Left lung (tissue), 14 donors: ENCODE measurements at places on chromosomes 6 and 20.

DNA sequence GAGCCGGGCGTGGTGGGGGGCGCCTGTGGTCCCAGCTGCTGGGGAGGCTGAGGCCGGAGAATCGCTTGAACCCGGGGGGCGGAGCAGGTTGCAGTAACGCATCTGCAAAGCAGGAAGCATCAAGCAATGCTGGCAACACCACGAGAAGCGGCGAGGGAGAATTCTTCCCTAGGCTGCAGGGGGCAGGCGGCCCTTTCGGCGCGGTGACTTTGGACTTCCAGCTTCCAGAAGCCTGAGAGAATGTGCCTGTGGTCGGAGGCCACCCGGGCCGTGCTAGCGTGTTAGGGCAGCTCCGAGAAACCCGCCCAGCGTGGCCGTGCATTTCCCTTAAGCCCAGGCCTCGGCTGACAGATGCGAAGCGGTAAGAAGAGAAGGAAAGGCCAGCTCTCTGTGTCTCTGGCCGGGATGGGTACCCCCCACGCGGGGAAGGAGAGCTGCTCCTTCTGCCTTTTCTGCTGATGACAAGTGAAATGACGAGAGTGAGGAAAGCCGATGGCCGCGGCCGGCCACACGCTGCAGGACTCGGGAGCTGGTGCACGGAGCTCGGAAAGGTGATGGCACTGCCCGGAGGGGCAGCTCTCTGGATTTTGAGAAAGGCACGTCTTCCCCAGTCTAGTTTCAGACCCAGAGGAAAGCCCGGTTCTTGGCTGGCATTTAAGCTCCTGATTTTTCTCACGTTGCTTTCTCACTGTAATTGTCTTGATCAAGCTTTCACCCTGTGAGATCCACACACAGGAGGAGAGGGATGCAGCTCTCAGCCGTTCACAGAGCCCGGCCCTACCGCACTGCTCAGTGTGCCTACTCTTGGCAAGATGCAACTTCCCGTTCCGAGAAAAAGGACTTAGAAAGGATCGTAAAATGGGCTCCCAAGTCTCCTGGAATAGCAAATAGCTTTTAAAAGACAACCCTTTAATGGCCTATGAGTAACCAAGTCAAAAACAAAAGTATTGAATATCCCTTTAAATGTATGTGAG lies 68.3 kb upstream of the EXOC2 start:
- peak; percentile 64 for DNase-seq

- DNase-seq = no peak
Measured at GRCh38 chr20:22063753-22064152, 358.3 kb downstream of the PAX1 start.

DNA sequence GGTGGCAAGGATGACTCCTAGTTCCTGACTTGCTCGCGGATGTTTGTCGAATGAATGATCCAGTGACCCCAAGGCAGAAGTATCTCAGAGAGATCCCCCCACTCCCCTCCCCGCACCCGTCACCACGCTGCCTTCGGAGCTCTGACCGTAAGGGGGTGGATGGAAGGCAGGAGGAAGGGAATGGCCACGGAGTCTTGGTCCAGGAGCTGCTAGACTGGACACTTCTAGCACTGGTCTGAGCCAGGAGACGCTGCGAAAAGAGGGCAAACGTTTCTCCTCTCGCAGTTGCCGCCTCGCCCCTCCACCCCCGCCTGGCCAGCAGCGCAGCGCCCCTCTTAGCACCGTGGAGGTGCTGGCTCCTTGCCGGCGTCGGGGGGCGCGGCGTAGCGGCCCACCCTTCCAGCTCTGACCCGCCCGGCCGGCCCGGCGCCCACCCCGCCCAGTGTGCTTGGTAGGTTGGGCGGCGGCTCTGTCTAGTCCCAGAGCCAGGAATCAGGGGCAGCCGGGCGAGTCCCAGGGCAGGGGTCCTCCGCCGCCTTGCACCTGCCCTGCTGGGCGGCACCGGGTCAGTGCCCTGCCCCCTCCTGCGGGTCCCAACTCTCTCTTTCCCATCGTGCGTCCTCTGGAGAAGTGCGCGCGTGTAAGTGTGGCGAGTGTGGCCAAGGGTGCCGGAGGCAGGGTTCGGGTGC lies 2.4 kb upstream of the DBNDD2 start:
- DNase-seq = no peak

DNA sequence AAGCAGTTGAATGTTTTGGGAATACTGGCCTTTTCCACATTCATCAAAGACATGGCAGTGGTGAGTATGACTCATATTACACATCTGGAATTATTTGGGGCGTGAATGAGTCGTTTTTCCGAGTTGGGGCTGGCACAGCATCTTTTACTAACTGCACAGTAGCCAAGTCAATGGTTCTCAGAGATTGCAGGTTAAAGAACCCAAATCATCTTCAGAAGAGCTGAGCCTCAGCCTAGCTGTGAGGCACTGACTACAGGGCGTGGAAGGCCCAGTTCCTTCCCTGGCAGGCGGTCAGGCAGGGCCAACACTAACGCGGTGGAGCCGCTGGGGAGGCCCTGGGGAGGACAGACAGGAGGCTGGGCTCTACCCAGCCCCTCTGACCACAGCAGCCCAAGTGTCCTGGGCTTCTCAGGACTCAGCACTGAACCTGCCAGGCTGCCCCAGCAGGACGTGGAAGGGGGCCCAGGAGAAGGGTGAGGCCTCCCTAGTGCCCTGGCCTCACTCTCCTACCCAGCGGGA lies 20.1 kb upstream of the HELZ2 start:
- no peak for DNase-seq

DNA sequence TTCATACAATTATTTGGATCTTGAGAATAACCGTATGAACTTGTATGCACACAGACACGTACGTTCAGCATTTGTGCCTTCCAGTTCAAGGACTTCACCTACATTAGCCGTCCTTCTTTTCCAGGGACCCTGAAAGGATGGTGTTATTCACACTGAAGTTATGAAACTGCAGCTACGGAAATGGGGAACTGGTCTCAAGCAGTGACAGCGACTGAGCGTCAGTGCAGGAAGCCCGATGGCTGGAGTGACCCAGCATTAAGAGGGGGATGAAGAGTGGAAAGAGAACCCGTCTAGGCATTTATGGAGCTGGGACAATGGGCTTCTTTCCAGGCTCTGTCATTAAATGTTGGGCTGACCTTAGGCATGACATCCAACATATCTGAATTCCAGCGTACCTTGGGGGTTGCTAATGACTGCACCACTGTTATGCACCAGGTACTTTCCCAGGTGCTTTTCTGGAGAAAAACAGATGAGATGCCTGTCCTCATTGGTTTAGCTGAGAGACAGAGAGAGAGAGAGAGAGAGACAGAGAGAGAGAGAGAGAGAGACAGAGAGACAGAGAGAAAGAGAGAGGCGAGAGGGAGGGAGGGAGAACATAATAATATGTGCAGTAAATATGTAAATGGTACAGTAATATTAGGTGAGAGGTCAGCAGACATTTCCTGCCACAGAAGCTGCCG lies 204.7 kb upstream of the EXOC2 start:
- no peak for DNase-seq

DNA sequence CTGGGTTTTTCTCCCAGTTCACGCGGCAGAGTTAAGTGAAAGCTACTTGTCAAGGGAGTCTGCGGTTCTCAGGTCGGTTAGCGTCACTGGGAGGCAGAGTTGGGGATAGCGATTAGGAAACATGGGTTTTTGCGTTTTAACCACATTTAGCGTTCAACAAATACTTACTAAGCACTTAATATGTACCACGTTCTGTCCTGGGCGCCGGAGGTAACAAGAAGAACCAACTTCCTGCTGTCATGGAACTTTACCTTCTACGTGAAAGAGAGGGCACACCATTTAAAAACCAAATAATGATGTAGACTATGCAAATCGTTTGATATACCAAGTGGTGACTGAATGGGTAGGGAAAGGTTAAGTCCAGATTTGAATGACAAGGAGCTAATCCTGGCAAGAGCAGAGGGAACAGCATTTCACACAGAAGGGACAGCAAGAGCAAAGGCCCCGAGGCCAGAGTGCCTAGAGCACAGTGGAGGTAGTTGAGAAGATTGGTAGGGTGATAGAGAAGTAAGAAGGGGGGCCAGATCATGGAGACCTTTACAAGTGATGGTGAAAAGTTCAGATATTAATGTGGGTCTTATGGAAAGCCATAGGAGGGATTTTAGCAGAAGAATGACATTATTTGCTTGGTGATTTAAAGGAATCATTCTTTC lies 744 bp downstream of the RIOK1 start:
- no peak for DNase-seq

DNA sequence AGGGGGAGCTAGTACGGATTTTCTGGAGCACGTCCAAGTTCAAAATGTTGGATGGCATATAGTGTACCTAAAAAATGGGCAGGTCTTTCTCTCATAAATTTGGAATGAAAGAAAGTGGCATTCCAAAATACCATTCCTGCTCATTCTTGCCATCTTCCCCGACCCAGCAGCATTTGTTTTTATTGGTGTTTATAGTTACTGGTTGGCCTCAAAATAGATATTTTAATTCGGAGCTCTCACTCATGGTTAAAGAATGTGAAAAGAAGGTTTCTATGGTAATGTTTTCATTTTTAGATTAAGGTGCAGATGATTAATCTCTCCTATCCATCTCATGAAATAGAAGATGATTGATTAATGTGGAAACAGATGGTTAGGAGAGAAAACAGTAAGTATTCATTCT lies 204.5 kb downstream of the HIVEP2 start:
- DNase-seq = no peak

DNA sequence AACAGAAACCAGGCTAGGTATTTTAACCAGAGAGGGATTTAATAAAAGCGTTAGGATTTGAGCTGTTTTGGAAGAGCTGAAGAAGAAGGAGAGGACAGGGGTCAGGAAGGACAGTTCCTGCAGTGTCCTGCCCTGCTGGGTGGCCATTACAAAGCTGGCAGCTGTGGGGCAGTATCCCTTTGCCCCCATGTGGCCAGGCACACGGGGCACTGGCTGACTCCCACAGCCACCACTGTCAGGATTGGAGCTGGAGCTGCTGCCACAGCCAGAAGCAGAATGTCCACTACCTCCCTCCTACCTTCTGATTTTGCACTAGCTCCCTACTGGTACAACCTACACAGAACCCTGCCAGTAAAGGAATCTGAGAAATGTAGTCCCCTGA lies 46.5 kb downstream of the SLC22A3 start:
- no peak for DNase-seq

- no peak for DNase-seq
Measured at GRCh38 chr6:54768494-54768893, 78.1 kb upstream of the FAM83B start.

- no peak for DNase-seq
Measured at GRCh38 chr6:28566527-28567252, 41.0 kb downstream of the GPX5 start.

GRCh38 chr6:82971877-82972460 lies 93.7 kb downstream of the UBE3D start:
- DNase-seq = no peak

- no peak for DNase-seq
Measured at GRCh38 chr6:129884211-129884610, 23.1 kb upstream of the TMEM244 start.

DNA sequence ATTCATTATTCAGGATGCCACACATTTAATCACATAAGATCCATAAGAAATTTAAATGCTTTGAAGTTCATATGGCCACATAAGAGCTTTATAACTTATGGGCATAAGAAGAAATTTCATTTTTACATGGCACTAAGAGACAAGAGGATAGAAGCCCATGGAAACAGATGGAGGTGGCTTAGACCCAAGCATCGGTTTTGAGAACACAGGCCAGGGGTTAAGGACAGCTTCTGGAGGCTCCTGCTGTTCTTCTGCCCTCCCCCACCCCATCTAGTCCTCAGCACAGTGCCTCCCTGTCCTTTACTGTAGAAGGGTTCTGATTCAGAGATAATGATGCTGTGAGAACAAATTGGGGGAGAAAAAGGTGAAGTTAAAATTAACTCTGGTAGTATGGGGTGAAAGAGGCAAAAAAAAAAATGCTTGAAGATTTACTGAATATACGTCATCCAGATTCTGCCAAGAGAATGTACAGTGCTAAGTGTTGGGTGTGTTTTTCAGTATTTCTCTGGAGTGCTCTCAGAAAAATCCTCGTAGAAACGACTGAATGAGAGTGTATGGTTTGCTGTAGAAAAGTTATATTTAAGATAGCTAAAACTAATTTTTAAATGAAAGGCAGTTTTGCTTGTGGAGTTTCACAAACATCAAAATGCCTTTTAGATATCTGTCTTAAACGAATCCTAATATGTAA lies 539.7 kb downstream of the QKI start:
- no peak for DNase-seq

DNA sequence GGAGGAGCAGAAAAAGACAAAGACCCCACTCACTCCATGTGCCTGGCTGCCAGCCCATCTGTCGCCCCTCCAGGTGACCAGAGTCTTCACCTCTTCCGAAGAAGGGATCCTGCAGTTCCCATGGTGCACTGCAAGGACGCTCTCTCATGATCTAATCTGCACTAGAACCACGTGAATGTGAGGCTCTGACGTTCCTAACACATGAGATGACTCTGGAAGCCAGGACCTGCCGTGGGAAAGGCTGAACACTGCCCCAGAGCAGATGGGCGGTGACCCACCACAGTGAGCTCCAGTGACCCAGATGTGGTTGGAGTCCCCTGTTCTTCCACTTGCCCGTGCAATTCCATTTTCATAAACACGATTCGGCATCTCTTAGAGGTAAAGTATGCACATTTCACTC lies 39.6 kb upstream of the PDE10A start:
- no peak for DNase-seq
